ENCODE measurements at places on chromosomes 6 and 20.

DNA sequence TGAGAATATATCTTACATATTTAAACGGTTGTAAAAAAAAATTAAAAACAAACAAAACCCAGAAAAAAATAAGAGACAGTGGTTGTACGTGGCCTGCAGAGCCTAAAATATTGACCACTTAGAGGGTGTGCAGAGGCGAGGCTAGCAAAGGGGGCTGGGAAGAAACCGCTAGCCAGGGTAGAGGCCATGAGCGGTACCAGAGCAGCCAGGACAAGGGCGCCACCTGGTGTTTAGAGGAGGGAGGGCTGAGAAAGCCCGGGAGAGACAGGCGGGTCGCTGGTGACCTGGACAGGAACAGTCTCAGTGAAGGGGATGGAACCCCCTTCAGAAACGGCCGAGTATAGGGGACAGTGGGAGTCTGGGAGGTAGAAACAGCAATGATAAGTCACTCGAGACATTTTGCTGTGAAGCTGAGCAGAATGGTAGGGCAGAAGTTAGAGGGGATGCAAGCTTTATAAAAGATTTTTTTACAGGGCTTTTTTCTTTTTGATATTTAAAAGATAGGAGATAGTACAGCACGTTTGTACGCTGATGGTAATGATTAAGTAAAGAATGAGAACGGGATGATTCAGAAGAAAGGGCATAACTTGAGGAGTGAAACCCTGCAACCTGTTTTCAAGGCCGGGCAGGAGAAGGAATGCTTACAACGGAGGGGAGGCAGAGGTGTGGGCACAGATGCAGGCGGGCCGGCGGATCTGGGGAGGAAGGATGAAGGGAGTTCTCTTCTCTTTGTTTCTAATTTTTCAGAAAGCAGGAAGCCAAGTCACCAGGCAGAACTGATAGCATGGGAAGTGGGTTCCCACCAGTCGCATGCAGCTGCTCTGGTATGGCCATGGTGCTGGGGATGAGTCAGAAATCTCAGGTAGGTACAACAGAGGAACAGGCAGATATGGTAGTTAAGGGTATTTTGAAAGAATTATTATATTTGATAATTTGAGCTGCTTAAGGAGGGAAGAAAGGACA, 76.2 kb downstream of the FAM229B start:
- peak; percentile 82 for DNase-seq
- no peaks in the 10 kb centered on the region for H3K36me3 ChIP-seq
- peak overlapping the region; percentile 21 for H3K27ac ChIP-seq
- H3K4me1 ChIP-seq = peaks cover 19% of the 10 kb centered on the region
- H3K4me3 ChIP-seq = peak overlapping the region; percentile 34

GRCh38 chr20:38805958-38806854, 709 bp downstream of the PPP1R16B start:
- peak overlapping the region; percentile 99 for H3K27ac ChIP-seq
- peak; percentile 61 for DNase-seq
- peaks cover 72% of the 10 kb centered on the region for H3K4me1 ChIP-seq
- H3K27me3 ChIP-seq = peaks cover 4% of the 10 kb centered on the region

GRCh38 chr20:36116807-36117441, 37.6 kb upstream of the EPB41L1 start:
- H3K4me3 ChIP-seq = no peak overlapping the region
- H3K27ac ChIP-seq = no peak overlapping the region
- no peaks in the 10 kb centered on the region for H3K4me1 ChIP-seq
- H3K36me3 ChIP-seq = no peaks in the 10 kb centered on the region

DNA sequence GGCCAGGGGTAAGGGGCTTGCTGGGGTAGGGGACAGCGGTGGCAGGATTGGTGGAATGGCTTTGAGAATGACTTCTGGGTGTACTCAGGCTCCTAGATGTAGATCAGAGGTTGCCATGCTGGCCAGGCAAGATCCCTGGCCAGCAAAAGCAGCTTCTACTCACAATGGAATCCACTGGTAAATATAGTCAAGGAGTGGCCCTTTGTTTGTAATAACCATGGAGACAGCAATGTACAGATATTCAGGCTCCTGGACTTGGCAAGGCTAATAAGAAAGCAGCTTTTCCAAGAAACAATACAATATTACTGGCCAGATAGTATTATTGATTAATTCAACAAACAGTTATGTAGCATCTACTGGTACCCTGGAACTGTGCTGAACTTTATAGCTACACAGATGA, 37.9 kb downstream of the CDH26 start:
- peaks cover 5% of the 10 kb centered on the region for H3K27me3 ChIP-seq
- peaks cover 5% of the 10 kb centered on the region for H3K4me1 ChIP-seq
- no peak overlapping the region for H3K27ac ChIP-seq
- H3K4me3 ChIP-seq = no peak overlapping the region
- H3K36me3 ChIP-seq = no peaks in the 10 kb centered on the region
- no peak for DNase-seq

DNA sequence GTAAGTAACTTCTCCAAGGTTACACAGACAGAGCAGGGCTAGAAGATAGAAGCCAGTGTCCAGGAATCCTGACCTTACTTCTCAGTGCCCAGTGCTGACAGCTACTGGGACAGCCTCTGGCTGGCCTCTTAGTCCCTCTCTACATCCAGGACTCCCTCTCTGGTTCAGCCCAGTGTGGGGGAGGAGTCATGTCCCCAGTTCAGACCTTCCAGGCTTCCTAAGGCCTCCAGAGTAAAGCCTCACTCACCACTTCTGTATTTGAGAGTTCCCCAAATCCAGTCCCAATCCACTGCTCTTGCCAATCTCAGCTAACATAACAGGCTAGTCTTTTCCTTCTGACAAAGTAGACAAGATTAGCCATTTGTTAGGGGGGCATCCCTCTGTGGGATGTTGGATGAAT, 36.9 kb upstream of the EPB41L1 start:
- no peaks in the 10 kb centered on the region for H3K4me1 ChIP-seq
- no peak for DNase-seq
- H3K27me3 ChIP-seq = peaks cover 53% of the 10 kb centered on the region
- no peak overlapping the region for H3K4me3 ChIP-seq

DNA sequence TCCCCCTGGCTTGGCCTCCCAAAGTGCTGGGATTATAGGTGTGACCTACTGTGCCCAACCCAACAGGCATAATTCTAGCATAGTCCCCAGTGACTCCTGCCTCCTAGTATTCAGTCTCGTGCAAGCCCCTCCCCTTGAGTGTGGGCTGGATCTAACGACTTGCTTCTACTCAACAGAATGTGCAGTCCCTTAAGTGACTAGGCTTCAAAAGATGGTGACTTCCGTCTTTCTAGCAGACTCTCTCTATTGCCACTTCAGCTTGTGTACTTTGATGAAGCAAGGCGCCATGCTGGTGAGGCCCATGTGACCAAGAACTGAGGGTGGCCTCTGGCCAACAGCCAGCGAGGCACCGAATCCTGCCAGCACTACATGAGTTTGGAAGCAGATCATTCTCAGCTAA, 109.6 kb upstream of the TRAF3IP2 start:
- H3K27me3 ChIP-seq = no peaks in the 10 kb centered on the region
- H3K36me3 ChIP-seq = peaks cover 78% of the 10 kb centered on the region
- peak; percentile 61 for DNase-seq
- peaks cover 61% of the 10 kb centered on the region for H3K4me1 ChIP-seq
- H3K4me3 ChIP-seq = no peak overlapping the region
- H3K27ac ChIP-seq = peak overlapping the region; percentile 94

GRCh38 chr6:147991961-147992360, 350.7 kb upstream of the SASH1 start:
- no peak overlapping the region for H3K27ac ChIP-seq
- DNase-seq = no peak
- no peaks in the 10 kb centered on the region for H3K4me1 ChIP-seq
- no peak overlapping the region for H3K4me3 ChIP-seq
- no peaks in the 10 kb centered on the region for H3K27me3 ChIP-seq

DNA sequence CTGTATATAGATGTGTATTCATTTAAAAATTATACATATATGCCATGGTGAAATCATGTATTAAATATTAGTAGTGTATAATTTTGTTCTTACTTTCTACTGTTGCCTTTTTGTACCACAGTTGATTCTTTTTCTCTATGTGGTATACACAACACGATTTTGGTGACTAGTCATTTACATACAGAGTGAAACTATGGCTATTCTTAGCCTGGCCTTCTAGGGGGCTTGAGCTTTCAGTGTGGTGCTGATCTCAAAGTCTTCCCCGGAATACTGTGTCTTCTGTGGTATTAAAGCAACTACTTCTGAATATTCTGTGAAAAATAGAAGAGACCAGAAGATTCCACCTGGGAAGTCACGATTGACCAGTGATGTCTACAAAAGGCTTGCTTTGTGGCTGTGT, 301.9 kb downstream of the UTRN start:
- no peaks in the 10 kb centered on the region for H3K27me3 ChIP-seq
- H3K36me3 ChIP-seq = peaks cover 27% of the 10 kb centered on the region
- no peak for DNase-seq
- H3K4me3 ChIP-seq = no peak overlapping the region

GRCh38 chr20:25407311-25408169, at the start of gene GINS1:
GINS1 (plus strand) TSS chr20:25407673; CDS start chr20:25407821, 148 bp downstream.
- H3K4me3 ChIP-seq = peak within 1 kb of the TSS; percentile 93
- peaks cover 2% of the 10 kb centered on the region for H3K27me3 ChIP-seq
- peaks cover 11% of the 10 kb centered on the region for H3K36me3 ChIP-seq
- H3K4me1 ChIP-seq = peaks cover 25% of the 10 kb centered on the region
- peak within 1 kb of the TSS; percentile 90 for H3K27ac ChIP-seq

GRCh38 chr6:111267764-111268333, 180.5 kb downstream of the SLC16A10 start:
- no peaks in the 10 kb centered on the region for H3K27me3 ChIP-seq
- H3K27ac ChIP-seq = no peak overlapping the region
- DNase-seq = no peak
- no peak overlapping the region for H3K4me3 ChIP-seq

GRCh38 chr6:137218473-137218916, 690 bp downstream of the IFNGR1 start:
- H3K27me3 ChIP-seq = no peaks in the 10 kb centered on the region
- H3K36me3 ChIP-seq = peaks cover 11% of the 10 kb centered on the region
- H3K4me1 ChIP-seq = peaks cover 50% of the 10 kb centered on the region
- peak overlapping the region; percentile 92 for H3K4me3 ChIP-seq
- H3K27ac ChIP-seq = peak overlapping the region; percentile 96

DNA sequence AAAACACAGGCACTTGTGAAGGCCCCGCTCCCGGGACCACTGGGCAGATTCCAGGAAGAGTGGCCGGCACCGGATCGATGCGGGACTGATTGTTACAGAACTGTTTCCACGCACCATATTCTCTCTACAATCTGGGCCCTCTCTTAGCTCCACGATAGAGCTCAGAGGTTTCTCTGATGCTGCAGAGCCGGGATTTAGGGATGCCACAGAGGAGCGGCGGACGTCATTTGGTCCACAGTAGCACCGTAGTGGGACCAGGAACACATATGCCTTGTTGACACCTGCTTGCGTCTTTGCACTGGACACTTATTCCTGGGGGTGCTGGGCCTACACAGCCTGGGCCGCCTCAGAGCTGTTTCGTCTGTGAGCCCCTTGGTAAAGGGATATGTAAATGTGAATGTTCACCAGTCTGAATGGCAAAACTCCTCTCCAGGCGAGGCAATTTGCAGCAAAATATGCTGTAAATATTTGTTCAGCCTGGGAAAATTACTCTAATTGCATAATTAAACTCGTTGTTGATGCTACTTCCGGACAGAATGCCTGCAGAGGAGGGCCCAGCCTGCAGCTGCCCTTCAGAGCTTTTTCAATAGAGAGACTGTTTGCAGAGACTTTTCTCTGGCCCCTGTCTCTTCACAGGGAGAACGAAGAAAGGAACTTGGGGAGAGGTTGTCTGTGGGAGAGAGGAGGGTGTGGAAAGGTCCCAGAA, 9.4 kb downstream of the PCK1 start:
- H3K27me3 ChIP-seq = peaks cover 62% of the 10 kb centered on the region
- DNase-seq = no peak
- H3K36me3 ChIP-seq = no peaks in the 10 kb centered on the region
- H3K27ac ChIP-seq = no peak overlapping the region

- DNase-seq = no peak
- no peak overlapping the region for H3K4me3 ChIP-seq
- no peaks in the 10 kb centered on the region for H3K27me3 ChIP-seq
- H3K4me1 ChIP-seq = peaks cover 73% of the 10 kb centered on the region
- H3K36me3 ChIP-seq = peaks cover 34% of the 10 kb centered on the region
Measured at GRCh38 chr6:16472349-16473069, 234.1 kb downstream of the GMPR start.

DNA sequence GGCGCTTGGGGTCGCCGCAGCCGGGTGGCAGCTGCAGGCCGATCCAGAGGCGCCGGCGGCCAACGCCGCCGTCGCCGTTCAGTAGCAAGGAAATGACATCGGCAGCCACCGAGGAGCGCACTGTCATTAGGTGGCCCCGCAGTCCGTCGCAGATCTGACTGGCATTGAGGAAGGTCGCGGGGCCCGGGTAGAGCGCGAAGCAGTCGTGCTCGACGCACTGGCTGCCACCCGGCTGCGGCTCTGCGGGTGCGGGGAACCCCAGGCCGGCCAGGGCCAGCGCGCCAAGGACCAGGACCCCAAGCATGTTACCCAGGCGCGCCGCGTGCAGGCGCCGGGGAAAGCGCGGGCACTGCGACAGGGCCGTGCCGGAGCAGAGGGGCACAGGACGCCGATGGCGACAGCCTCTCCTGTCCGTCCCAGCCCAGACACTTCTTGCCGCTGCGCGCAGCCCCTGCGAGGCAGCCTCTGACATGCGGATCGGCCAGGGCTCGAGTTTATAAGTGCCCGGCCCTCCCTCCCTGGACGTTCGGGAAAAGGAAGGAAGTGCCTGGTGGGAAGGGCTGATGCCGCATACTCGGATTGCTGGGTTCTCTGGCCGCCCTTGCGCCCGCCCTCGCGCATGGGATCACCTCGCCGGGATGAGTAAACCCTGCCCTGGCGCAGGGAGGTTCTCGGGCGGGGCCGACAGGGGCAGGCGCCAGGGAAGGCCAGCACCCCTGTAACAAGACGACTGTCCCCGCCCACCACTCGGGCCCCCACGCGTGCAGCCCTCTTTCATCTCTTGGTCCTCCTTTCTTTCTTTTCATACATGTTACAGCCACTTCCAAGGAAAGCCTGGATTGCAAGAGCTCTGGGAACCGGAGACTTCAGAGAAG, at the start of gene THBD:
THBD (minus strand) TSS at position 472 of the 875 bp plus-strand sequence; CDS start at position 304, 168 bp downstream.
- H3K27ac ChIP-seq = no peak within 1 kb of the TSS
- no peak within 1 kb of the TSS for H3K4me3 ChIP-seq
- DNase-seq = no peak
- no peaks in the 10 kb centered on the region for H3K36me3 ChIP-seq
- peaks cover 74% of the 10 kb centered on the region for H3K27me3 ChIP-seq
- H3K4me1 ChIP-seq = no peaks in the 10 kb centered on the region

DNA sequence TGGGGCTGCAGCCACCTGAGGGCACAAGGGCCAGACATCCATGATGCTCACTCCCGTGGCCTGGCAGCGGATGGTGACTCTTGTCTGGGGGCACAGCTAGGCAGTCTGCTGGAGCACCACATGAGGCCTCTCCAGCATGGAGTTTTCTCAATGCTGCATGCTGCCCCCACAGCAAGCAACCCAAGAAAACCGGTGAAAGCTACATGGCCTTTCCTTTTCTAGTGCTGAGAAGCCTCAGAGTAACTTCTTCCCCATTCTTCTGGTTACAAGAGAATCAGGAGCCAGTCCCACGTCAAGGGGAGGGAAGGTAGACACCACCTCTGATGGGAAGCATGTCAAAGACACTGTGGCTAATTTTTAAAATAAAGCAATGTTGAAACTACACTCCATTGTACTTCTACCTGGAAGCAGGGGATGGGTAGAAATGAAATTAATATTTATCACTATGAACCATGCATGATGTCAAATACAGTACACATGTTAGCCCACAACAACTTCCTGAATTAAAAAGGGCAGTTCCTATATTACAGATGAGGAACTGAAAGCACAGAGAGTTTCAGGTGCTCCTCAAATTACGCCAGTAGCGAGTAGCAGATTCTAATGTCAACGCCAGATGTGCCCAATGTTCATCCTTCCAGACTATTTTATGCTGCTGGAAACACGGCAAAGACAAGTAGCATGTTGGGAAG, 101.5 kb downstream of the LAMP5 start:
- H3K4me1 ChIP-seq = no peaks in the 10 kb centered on the region
- H3K36me3 ChIP-seq = no peaks in the 10 kb centered on the region
- H3K27me3 ChIP-seq = no peaks in the 10 kb centered on the region
- H3K4me3 ChIP-seq = no peak overlapping the region
- no peak overlapping the region for H3K27ac ChIP-seq

Data from activated naive CD4-positive, alpha-beta T cell treated with anti-CD3 and anti-CD28 coated beads, Interleukin-2, amount 10 ng/mL, durations not matched to agents 7 days and 5 days (primary cell).